Bone marrow (tissue), 2 donors: ENCODE measurements at places on chromosomes 12 and 14.

- DNase-seq = no peak
Measured at GRCh38 chr14:30020687-30021086, 93.0 kb upstream of the PRKD1 start.

DNA sequence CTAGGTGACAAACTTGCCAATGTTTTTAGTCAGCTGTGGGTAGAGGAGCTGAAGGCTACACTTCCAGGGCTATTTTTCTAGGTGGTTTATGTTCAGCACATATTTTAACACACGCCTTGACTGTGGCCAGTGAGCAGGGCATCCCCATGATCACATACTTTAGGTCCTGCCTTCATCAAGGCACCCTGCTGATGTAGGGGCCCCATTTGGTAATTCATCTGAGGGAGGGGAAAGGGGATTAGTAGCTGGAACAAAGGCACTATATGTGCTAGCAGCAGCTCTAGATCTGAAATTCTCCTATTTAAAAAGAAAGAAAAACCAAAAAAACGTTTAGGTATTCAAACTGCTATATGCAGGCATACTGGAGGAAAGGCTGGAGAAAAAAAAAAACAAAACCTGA is 14.5 kb downstream of the EGLN3 start:
- no peak for DNase-seq

- DNase-seq = no peak
Measured at GRCh38 chr12:12720672-12721161, 3.5 kb downstream of the CDKN1B start.

GRCh38 chr12:91140026-91140931 is 29.0 kb upstream of the LUM start:
- DNase-seq = no peak

GRCh38 chr14:91893669-91894068 is 26.3 kb upstream of the TC2N start:
- DNase-seq = no peak

- no peak for DNase-seq
Measured at GRCh38 chr14:28952666-28953065, 186.1 kb downstream of the FOXG1 start.

DNA sequence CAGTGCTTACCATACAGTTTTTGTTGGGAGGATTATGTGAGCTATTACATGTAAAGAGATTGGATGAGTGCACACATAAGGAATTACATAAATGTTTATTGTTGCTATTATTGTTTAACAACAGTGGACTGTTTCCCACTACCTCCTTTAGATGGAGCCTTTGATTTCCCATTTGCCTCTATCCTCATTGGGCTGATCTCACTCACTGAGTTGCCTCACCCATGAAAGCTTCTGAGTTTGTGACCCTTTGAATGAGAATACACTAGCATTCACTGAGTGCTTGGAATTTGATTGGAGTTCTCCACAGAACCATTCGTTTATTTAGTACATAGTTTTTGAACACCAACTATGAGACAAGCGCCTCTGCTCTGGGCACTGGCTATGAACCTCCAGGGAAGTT is 121.0 kb downstream of the HELB start:
- no peak for DNase-seq

DNA sequence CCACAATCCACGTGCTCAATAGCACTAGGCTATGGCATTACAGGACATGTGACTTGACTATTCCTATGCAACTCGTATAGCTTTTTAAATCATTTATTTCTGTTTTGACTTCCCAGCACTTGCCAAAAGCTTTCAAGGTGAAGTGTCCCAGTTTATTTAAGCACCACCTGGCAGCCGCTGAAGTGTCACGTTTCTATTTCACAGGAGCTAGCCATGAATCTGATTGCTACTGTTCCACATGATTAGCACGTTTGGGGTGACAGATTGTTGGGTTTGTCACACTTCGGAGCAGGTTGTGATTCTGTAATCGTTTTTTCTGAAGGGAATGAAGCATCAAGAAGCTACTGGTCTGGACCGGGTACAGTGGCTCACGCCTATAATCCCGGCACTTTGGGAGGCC is 39.9 kb upstream of the BICDL1 start:
- no peak for DNase-seq

DNA sequence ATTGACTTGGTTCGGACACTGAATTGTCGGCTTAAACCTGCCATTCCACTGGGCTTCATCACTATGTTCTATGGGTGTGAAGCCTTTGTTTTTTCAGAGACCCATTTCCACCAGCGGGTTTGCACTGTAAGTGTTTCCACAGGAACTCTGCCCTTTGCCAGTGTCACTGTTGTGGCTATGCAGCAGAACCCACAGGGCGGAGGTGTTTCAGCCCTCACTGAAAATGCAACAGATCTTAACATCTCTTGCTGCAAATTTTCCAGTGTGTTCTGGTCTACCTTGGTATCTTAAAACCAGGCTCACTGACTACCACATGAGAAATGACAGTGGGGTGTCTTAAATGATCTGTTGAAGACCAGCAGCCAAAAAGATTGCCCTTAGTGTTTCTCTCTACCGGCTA is 21.1 kb downstream of the PRKCH start:
- no peak for DNase-seq

DNA sequence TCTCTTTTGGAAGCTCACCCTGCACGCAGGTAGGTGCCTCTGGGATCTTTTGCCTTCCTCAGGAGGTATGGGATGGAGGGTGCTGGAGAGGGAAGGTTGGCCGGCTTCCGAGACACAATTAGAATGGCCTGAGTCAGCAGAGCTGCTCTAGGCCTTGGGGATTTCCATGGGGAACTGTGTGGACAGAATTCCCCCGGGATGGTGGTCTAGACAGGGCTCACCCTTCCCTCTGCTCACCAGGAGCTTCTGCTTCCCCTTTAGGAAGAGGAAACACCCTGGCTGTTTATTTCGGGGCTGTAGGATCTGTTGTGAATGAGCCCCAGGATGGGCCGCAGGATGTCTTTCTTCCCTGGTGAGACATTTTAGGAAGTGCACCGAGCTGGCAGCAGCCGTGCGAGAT is 43.7 kb upstream of the TMED10 start:
- DNase-seq = no peak

DNA sequence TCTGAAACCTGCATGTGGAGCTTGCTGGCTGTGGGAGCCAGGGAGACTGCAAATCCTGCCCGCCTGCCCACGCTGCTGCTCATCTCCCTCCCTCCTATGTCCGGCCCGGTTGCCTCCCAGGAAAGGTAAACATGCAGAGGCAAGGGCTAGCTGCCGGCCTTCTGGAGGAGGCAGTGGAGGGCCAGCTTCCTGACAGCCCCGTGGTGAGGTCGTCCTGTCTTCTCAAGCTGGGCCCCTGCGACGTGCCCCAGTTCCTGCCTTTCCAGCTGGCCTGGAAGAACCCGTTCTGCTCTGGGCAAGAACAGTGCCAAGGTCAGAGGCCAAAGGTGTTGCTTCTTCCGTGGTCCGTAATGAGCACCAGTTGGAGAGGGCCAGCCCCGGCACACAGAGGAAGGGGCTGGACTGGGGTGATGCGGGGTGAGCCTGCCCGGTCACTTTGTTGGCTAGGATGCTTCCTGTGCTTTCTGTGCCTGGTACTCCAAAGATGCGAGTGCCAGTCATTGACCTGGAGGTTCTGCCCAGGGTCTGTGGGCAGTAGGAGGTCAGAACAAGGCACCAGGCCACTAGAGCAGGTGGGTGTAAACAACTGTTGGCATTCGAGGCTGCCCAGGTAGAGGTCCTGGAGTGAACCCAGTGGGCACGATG is 25.3 kb downstream of the TPCN1 start:
- DNase-seq = no peak

DNA sequence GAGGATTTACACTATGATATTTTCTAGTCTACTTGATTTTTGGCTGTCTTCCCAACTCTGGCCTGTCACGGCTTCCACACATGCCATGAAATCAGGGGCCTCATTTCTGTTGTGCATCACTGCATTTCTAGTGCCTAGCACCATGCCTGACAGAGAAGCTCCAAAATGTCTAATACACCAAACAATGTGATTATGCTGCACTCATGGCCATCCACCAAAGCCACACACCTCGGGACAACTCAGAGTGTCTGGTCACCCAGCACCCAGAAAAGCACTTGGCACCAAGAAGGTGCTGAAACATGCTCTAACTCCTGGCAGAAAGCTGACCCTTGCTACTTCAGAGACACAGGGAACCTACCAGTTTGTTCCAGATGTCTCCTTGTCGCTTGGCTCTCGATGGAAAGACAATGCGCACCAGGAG is 11.3 kb downstream of the GCN1 start:
- no peak for DNase-seq

GRCh38 chr14:21263284-21264024 is 5.8 kb downstream of the HNRNPC start:
- no peak for DNase-seq

GRCh38 chr12:47078733-47079467 is 521 bp upstream of the PCED1B start:
- DNase-seq = no peak

- no peak for DNase-seq
Measured at GRCh38 chr14:105084741-105085571, 19.7 kb upstream of the GPR132 start.

- no peak for DNase-seq
Measured at GRCh38 chr12:85872497-85873091, 1.5 kb upstream of the NTS start.
